ENCODE measurements at places on chromosomes 1 and 21.

GRCh38 chr1:151947140-151947539 is 37.8 kb upstream of the THEM4 start:
- no peak for DNase-seq

DNA sequence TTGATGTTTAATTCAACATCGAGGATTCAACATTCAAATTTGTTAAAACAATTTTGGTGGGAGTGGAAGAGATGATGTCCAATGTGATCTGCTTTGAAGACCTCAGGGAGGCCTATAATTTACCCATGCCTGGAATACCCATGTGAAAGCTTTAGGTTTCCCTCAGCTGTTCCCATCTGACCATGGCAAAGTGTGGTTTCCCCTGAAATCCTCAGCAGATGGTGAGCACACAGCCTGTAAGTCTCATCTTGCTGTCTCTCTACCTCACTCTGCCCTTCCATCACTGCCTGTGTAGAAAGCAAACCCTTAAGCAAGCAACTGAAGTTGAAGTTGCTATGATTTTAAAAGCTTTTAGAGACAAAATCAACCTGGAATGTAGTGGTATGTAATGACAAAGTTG is 80.1 kb upstream of the ATF3 start:
- no peak for DNase-seq

DNA sequence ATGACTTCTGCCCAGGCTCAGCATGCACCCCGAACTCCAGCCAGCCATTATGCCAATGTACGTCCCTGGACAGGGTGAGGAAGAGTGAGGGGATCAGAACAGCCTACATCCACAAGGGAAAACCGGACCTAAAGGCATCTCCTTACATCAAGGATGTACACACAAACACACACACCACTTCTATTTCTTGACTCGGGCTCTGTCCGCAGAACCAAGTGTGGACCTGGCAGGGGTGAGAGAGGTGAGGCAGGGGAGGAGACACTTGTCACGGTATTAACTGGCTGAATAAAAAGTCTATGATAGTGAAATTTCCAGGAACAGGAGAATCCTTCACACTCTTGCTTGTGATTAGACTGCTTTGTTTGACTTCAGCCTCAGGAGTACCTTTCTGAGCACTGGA is 2.3 kb downstream of the LMOD1 start:
- DNase-seq = no peak

DNA sequence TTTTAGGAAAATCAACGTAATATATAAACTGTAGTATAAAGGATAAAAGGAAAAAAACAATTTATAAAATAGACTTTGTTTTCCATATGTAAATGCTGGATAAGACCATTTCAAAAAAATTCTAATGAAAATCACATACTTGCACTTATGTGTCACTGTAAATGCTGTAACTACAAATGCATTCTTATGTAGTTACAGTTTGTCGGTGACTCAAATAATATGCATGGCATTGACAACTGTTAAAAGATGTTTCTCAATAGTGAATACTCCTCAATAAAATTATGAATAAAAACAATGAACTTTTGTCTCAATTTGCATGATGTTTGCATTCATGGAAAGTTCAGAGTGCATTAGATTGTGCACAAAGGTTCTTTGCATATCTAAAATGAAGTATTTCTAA is 614.0 kb upstream of the CHRM3 start:
- DNase-seq = no peak

GRCh38 chr1:207414606-207415108 is 39.5 kb upstream of the CR2 start:
- no peak for DNase-seq

GRCh38 chr1:236502972-236503639 is 20.7 kb upstream of the LGALS8 start:
- no peak for DNase-seq

DNA sequence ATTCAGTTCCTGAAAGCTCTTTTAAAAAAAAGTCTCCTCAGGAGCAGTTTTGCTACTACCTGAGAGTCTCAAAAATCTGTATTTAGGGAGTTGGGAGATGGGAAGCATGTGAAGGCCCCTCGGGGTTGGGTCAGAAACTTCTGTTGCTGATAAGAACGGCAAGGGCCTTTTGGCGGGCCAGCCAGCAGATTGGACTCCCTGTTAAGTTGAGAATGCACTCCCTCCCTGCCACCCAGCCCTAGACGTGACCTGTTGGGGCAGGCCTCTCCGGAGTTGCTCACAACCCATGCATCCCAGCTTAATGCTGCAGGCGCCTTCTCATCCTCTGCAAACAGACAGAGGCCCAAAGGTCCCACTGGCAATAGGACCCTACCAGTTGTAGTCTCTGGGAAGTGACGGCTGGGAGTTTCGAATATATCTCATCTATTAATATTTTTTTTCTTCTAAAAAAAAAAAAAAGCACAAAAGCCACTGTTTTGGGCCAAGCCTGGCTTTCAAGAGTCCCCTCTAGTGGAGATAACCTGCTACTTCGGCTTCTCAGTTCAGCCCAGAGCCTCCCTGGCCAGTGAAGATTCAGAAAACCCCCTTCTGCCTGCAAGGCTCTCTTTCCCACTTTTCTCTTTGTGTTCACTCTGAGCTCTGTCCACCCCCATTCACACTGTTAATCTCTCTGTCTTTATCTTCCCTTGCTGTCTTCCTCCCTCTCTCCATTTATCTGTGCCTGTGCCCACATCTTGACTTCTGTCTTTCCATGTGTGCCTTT is 5.3 kb downstream of the PLXNA2 start:
- DNase-seq = peak; percentile 49

GRCh38 chr1:55938861-55939260 is 640.5 kb downstream of the PLPP3 start:
- no peak for DNase-seq

DNA sequence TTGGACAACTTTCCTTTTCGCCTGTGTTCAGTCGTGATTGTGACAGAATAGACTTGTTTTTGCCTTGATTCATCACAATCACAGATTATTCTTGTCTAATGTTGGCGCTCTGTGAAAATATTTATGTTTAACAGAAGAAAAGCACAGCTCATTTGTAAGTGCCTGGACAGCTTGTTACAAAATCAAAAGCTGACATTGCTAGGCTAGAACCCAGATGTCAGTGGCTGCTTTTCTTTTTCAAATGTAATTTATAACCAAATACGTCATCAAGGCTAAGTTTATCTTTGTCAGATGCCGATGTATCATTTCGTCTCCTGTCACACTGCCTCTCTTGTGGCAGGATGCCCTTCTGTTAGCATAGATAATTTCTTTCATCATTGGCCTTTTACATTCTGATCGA is 1227.3 kb downstream of the PLA2G4A start:
- DNase-seq = no peak

DNA sequence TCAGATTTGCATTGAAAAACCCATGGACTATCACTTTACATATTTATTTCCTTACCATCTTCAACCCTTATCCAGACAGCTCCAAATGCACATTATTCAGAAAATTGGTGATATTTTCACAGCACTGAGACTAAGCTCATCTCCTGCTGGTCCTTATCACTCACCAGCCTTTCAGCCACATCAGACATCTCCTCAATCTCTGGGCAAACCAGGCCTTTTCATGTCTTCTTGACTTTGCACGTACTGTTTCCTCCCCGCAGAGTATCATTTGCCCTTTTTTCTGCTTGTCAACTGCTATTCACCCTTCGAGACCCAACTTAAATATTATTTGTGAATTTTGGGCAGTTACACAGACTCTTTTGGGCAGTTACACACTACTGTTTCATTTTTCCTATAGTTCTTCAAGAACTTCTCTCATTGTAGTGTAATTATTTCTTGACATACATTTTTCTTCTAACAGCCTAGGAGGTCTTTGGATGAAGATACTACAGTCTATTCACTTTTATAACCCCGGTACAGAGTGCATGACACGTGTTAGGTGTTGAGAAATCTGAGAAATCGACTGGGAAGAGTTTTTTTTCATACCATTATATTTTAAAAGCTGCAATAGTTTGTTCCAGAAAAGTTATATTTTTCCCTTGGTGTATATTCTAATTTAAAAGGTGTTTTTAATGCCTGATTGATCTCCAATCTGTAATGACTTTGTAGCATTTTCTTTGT is 98.0 kb downstream of the FGGY start:
- DNase-seq = no peak

GRCh38 chr1:180029524-180030135 is 75.0 kb downstream of the CEP350 start:
- DNase-seq = no peak

DNA sequence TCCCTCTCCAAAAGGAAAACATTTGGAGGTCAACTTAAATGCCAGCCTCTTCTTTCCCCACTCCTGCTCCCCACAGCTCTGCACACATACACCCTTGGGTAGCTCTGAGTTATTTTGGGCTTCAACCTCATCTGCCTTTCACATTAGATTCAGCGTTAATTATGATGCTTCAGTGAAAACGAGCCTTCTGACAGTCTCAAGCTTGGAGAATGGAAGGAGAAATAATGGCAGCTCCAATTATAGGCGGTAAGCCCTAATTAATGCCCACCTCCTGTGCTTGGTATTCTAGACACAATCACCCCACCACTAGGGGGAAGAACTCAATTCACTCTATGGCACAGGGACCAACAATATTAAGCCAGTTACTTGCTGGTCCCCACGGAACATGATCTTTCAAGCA is 397.9 kb downstream of the BRINP2 start:
- DNase-seq = peak; percentile 27

DNA sequence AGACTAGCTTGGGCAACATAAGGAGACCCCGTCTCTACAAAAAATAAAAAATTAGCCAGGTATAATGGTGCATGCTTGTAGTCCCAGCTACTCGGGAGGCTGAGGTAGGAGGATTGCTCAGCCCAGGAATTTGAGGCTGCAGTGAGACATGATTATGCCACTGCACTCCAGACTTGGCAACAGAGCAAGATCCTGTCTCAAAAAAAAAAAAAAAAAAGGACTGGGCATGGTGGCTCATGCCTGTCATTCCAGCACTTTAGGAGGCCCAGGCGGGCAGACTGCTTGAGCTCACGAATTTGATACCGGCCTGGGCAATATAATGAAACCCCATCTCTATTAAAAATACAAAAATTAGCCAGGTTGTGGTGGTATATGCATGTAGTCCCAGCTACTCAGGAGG is 47.3 kb upstream of the BCL10 start:
- no peak for DNase-seq

DNA sequence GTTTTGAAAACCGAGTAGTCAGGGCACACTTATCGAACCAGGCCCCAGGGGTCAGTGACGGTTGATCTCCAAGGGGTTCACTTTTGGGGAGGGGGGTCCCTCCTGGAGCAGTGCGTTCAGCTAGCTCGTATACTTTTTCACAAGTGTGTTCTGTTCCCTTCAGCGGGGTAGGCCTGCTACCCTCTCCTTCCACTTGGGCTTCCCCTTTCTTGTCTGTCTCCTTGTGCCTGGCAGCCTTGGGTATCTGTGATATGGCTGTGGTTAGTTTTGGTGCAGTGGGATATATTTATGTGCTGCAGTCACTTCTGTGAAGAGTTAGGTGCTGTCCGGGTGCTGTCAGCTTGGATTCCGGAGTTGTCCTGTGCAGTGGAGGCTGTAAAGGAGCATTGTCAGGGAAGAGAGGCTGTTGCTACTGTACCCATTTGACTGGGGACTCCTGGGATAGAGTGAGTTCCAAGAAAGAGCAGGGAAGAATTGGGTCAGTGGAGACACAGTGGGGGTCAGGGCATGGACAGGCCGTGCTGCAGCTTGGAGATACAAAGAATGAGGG is 29.7 kb downstream of the ADARB1 start:
- no peak for DNase-seq

Data from NCI-H2107 (cell line).